ENCODE measurements at places on chromosomes 11 and 22.
A peak's percentile ranks its signal among the peaks of the same experiment; 100 is the strongest.

- no peak for DNase-seq
These were observed 23.9 kb downstream of the RTN4RL2 start for GRCh38 chr11:57484141-57484710.

GRCh38 chr11:45145379-45146071, 914 bp upstream of the PRDM11 start:
- DNase-seq = peak; percentile 41

GRCh38 chr22:41857155-41857859, 24.4 kb downstream of the SREBF2 start:
- peak; percentile 80 for DNase-seq

GRCh38 chr11:110990311-110990710, 255.2 kb upstream of the POU2AF2 start:
- DNase-seq = no peak

DNA sequence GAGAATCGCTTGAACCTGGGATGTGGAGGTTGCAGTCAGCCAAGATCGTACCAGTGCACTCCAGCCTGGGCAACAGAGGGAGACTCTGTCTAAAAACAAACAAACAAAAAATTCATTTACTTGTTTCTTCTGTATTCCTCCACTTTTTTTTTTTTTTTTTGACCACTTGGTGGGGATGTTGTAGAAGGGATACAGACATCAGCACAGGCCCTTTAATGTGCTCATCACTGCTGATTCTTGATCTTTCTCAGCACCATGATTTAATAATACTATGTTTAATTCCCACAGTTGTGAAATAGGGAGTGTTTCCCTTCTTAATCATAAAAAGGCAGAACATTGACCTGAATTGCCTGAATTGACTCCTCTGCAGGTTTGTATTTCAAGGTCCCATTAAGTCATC, 4.5 kb downstream of the TTC9C start:
- DNase-seq = peak; percentile 38

- DNase-seq = peak; percentile 40
These were observed 737 bp downstream of the RBM4 start for GRCh38 chr11:66639066-66639813.

DNA sequence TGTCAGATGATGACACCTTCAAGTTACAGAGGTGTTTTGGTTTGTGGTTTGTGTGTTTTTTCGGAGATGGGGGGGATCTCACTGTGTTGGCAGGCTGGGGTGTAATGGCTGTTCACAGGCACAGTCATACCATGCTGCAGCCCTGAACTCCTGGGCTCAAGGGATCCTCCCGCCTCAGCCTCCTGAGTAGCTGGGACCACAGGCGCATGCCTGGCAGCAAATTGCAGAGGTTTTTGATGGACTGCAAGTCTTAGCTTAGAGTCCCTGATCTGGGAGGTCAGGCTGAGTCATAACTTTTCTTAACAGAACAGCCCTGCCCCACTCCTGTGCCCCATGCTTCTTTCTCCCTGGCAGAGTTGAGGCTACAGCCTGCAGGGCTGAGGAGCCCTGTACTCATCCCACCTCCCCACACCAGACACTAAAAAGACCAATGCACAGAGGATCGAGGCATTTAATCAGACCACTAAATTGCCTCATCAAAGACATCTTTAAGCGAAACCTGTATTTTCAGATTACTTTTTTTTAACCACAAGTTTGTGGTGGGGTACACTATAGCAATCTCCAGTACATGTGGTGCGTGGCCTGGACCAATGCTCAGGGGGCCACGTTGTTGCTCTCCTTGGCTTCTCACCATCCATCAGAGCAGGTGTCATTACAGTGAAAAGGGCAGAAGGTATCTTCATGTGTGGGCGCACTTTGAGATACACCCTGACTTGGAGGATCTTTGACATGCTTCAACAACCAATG, 17.1 kb upstream of the ADORA2A start:
- peak; percentile 69 for DNase-seq

- peak; percentile 81 for DNase-seq
These were observed 148.3 kb upstream of the POU2AF2 start for GRCh38 chr11:111097191-111097590.

- peak; percentile 20 for DNase-seq
These were observed 216.0 kb upstream of the ISX start for GRCh38 chr22:34849965-34850364.

DNA sequence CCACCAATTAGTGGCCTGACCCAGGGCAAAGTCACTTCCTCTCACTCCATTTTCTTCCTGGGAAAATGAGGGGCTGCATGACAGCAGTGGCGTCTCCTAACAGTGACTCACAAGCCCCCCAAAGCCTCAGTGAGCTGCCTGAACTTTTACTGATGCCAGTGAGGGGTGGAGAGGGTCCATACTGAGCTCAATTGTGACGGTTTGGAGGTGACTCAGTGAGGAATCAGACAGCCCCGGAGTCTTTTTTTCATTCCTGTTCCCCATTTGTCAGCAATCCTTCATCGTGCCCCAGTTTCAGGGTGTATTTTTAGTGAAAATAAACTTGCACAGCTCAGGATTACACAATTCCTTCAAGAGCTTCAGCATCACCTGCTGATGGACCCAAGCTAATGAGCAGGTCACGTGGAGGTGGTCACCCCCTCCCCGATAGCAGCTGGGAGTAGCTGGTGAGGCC, 30.1 kb upstream of the RASD2 start:
- peak; percentile 69 for DNase-seq

GRCh38 chr11:12888525-12889158, 120.5 kb upstream of the RASSF10 start:
- DNase-seq = peak; percentile 89

GRCh38 chr22:26985931-26986782, 328.8 kb downstream of the MIAT start:
- no peak for DNase-seq

DNA sequence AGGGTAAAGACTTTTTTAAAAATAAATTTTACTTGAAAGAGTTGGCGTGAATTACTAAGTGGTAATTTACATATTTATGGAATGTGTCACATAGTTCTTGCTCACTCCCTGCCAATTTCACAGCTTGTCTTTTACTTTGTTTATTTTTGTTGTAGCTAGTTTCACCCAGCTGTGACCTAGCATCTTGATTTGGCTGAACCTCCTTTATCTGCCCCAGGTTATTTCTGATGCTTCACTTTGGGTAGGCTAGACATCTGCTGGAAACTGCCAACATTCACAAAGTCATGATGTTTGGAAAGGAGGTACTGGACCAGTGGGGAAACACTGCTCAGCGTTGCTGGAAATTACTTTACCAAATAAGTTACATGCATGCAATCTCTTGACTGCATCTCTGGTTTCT, 1676.0 kb upstream of the RAG2 start:
- peak; percentile 40 for DNase-seq

DNA sequence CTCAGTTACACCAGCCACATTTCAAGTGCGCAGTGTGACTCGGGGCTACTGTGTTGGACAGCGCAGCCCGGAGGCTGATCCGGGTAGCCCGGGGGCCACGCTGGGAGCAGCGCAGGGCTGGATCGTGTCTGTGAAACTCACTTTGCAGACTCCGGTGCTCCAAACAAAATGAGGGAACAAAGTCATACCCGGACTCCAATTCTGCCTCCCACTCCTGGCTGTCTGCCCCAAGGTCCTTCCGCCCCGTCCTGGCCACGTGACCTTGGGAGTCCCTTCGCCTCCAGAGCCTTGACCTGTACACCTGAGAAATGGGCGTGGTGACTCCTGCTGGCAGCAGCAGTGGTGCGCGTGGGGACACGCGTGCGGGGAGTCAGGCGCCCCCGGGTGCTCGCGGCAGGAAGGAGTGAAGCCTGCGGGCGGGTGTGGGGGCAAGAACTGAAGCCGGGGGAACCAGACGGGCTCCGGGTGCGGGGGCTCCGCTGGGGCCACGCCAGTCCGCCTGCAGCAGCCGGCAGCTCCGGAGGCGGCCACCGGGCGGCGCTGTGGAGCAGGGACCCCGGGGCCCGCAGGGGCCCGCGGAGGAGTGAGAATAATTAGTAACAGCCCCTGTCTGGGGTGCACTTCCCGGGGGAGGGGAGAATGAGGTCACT, 42.4 kb downstream of the KCNJ4 start:
- DNase-seq = no peak

DNA sequence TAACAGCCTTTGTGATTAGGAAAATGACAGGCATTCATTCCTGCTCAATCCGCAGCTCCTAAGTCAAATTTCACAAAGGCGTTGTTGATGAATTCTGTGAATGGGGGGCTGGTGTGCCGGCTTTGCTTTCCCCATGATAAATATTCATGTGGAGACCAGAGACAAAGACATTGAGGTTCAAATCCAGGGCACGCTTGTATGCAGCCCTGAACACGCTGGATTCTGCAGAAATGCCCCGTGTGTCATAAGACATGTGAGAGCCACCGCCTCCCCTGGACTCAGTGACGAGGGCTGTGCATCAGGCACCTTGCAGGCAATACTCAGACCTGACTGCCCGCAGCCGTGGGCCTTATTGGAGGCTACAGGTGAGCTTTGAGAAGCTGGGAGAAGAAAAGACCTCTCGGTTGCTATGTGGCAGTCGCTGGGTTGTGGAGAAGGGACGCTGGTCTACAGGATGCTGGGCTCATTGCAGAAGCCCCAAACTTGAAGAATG, 906.2 kb downstream of the BRD1 start:
- DNase-seq = no peak

GRCh38 chr11:126061707-126062678, 673 bp downstream of the CDON start:
- peak; percentile 6 for DNase-seq

- DNase-seq = peak; percentile 87
These were observed 368.9 kb downstream of the DDX10 start for GRCh38 chr11:109033627-109034338.

GRCh38 chr11:123672568-123672967, 18.1 kb upstream of the SCN3B start:
- no peak for DNase-seq

GRCh38 chr11:394034-394857, at the start of gene PKP3:
Gene PKP3 (plus strand): TSS chr11:394209. CDS start chr11:394293, 84 bp downstream.
- DNase-seq = peak; percentile 85

GRCh38 chr11:75345455-75346160, 5.9 kb downstream of the ARRB1 start:
- no peak for DNase-seq

- no peak for DNase-seq
These were observed 12.2 kb downstream of the SC5D start for GRCh38 chr11:121304759-121305158.

DNA sequence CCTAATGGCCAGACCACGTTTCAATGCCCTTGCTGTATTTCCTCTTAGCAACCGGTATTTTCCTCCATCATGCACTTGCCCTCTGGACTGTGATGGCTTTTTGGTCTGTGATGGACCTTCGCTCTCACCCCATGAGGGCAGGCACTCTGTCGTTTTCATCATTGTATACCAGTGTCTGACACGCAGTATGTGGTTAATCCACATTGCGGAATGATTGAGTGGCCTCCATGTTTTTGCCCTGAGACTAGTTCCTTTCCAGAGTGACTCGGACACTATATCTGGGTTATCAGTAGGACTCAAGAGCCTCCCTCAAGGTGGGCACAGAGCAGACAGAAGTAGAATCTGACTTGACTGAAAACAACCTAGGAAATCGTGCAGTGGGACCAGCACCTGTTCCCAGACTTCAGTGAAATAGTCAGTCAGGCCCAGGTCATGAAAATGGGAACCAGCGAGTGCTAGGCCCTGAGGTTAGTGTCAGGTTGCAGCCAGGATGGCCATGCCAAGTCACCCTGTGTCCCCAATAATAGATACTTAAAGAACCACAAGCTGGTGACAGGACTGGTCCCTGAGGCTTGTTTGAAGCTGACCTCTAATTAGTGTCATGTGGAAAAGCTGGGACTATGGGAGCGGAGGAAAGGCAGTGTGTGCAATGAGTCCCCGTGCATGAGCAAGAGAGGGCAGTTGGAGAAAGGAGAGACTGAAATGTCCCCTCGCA, 464.7 kb downstream of the INSC start:
- DNase-seq = no peak

- no peak for DNase-seq
These were observed 4.9 kb downstream of the PPP1CA start for GRCh38 chr11:67396587-67397389.

DNA sequence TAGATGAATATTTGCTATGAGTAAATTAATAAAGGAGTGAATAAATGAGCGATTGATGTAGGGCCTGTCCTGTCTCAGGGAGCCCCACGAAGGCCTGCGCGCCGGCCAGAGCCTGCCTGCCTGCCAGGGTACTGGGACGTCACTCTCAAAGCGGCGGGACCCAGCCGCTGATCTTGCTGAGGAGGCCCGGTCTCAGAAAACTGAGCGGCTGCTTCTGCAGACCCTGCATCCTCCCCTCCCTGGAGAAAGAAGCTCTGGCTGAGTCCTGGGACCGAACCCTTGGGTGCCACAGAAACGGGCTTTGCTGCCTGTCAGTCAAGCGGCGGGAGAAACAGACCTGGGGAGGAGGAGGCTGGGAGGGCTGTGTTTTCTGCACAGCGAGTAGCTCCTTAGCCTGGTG, 91.6 kb upstream of the B3GAT1 start:
- DNase-seq = no peak

- peak; percentile 18 for DNase-seq
These were observed 30.6 kb upstream of the DRD2 start for GRCh38 chr11:113505541-113506375.

- DNase-seq = peak; percentile 51
These were observed 110.0 kb downstream of the FBXO7 start for GRCh38 chr22:32584650-32585049.

DNA sequence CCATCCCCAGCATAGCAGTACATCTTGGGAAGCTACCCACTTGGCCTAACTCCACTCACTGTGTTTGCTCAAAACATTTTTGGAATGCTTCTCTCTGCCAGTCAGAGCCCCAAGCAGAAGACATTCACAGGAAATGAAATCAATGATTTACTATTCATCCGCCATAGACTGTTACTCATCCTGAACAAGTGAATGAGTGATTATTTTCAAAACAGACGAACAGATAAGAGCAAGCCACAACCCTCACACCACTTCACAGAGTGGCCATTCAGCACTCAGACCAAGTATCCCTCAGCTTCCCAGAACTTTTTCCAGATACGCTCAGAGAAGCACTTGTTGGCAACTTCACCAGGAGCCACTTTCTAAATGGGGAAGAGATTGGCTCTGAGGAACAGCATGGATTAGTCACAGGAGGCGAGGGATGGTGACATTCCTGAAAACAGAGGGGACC, 13.0 kb upstream of the UBASH3B start:
- peak; percentile 94 for DNase-seq

DNA sequence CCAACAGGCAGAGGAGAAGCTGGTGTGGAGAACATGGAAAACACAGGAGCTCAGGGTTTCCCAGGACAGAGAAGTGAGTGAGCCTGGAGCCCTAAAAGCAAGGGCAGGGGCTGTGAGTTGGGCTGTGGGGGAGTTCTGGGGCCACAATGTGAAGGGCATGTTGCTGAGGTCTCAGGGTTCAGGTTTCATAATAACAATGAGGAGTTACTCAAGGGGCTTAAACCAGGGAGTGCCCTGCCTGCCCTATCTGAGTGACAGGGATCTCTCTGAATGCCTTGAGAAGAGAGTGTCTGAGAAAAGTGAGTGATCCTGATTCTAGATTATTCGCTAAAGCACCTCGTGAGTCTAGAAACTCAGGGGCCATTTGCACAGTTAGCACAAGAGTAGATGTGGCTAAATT, 129.6 kb downstream of the VPREB1 start:
- no peak for DNase-seq

- DNase-seq = peak; percentile 89
These were observed 198.5 kb upstream of the CTSC start for GRCh38 chr11:88535916-88536547.

GRCh38 chr11:33500861-33501479, 199.7 kb downstream of the C11orf91 start:
- peak; percentile 49 for DNase-seq
